ENCODE measurements at places on chromosomes 11 and 22. TPM values are rescaled to one million over a fixed set of nuclear protein-coding genes. Genes with fewer than 3 reads are reported as not detected.

FERMT3 gene
- 16.9 TPM for total RNA-seq

OR4D10 gene
- not detected for total RNA-seq

CYTH4 gene
- 10.3 TPM for total RNA-seq

PLAAT2 gene
- not detected for total RNA-seq

CPT1B gene
- total RNA-seq, result 3.5 TPM

FIBP gene
- 35.7 TPM for total RNA-seq

C11orf86 gene
- total RNA-seq, result not detected

TSGA10IP gene
- total RNA-seq, result not detected

GUCY1A2 gene
- 0.61 TPM for total RNA-seq

CRYBB2 gene
- not detected for total RNA-seq

MGAT3 gene
- total RNA-seq, result 0.08 TPM

ACR gene
- not detected for total RNA-seq

MUC6 gene
- 0.19 TPM for total RNA-seq

LRRC32 gene
- total RNA-seq, result 12.0 TPM

HTR3B gene
- 0.15 TPM for total RNA-seq

TMEM126B gene
- total RNA-seq, result 13.6 TPM

Measured in esophagus squamous epithelium (tissue), 5 donors.